ENCODE measurements at places on chromosomes 3 and 15.
A peak's percentile ranks its signal among the peaks of the same experiment; 100 is the strongest.

DNA sequence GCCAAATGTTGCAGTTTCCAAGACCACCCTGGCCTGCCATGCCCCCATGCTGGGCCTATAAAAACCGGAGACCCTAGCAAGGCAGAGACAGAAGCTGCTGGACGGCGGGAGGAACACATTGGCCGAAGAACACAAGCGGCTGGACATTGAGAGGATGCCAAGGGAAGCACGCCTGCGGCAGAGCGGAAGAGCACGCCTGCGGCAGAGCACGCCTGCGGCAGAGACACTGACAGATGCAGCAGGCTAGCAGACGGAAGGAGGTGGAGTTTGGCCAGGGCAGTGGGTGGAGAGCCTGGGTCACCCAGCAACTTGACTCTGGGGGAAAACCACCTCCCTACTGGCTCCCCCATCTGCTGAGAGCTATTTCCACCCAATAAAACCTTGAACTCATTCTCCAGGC is 322.3 kb upstream of the TBL1XR1 start:
- no peak for DNase-seq

DNA sequence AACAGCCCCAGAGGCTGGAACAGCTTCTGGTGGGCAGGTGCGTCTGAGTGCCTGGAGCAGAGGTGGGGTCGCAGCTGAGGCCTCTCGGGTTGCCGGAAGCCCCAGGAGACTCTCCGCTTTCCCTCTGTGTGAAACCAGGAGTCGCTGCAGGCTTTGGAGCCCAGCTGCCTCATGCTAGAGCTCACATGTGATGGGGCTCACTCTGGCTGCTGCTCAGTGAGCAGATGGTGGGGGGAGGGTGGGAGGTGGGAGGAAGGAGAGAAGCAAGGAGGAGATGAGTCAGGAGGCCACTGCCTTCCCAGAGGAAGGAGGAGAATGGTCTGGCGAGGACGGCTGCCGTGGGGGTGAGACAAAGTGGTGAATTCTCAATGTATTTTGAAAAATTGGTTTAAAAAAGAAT is 290.1 kb upstream of the CHRNA7 start:
- no peak for DNase-seq

- no peak for DNase-seq
Observed at GRCh38 chr3:179046497-179047353, 24.9 kb downstream of the ZMAT3 start.

GRCh38 chr3:196431181-196432136 is 768 bp downstream of the UBXN7 start:
- DNase-seq: peak; percentile 15

GRCh38 chr3:50972029-50972428 is 297.3 kb downstream of the DOCK3 start:
- no peak for DNase-seq

- no peak for DNase-seq
Observed at GRCh38 chr15:88019656-88020055, 236.9 kb downstream of the NTRK3 start.

GRCh38 chr3:62922326-62922725 is 47.1 kb upstream of the CADPS start:
- no peak for DNase-seq

- DNase-seq: no peak
Observed at GRCh38 chr3:197814372-197814771, 23.3 kb downstream of the LRCH3 start.

GRCh38 chr3:82081351-82081750 is 319.9 kb upstream of the GBE1 start:
- DNase-seq: no peak

DNA sequence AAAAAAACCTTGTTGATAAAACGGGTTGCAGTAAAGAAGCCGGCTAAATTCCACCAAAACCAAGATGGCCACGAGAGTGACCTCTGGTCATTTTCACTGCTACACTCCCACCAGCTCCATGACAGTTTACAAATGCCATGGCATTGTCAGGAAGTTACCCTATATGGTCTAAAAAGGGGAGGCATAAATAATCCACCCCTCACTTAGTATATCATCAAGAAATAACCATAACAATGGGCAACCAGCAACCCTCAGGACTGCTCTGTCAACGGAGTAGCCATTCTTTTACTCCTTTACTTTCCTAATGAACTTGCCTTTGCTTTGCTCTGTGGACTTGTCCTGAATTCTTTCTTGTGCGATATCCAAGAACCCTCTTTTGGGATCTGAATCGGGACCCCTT is 14.4 kb upstream of the CDC25A start:
- DNase-seq: no peak

- DNase-seq: no peak
Observed at GRCh38 chr3:43423142-43423541, 136.8 kb downstream of the SNRK start.

GRCh38 chr15:74809242-74809641 is 3.4 kb upstream of the LMAN1L start:
- DNase-seq: no peak

DNA sequence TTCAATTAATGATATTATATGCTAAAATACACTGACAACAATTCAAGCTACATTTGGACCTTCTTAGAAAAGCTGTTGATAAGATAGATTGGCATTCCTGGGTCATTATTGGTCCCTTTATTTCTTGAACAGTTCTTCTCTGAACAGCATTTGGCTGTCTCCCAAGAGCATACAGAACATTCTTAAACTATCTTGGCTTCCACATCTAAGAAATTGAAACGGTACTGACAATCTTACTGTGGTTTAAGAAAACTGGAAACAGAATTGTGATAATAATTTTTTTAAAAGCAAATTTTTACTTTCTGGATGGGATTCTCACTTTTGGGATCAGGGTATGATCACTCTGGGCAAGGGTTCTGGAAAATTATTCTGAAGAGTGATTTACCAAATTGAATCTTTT is 161.7 kb upstream of the ZNF385D start:
- no peak for DNase-seq

DNA sequence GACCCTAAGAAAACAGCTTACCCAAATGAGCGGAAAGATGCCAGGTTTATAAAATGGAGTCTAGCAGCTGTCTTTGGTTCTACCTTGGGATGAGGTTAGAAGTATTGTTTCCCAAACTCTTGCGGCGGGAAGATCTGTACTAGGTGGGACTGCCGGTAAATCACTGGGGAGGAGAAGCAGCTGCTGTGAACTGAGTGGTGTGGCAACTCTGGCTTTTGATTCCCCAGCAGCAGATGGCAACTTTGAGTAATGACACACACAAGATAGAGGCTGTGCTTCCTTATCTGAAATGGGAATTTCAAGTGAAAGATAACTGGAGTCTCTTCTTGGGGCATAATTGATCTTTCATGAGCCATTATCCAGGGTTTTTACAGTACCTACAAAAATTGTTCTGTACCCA is 184.9 kb downstream of the ATG7 start:
- no peak for DNase-seq
